ENCODE measurements at places on chromosomes 5 and 9. TPM values are rescaled to one million over a fixed set of nuclear protein-coding genes. Genes with fewer than 3 reads are reported as not detected.

DNA sequence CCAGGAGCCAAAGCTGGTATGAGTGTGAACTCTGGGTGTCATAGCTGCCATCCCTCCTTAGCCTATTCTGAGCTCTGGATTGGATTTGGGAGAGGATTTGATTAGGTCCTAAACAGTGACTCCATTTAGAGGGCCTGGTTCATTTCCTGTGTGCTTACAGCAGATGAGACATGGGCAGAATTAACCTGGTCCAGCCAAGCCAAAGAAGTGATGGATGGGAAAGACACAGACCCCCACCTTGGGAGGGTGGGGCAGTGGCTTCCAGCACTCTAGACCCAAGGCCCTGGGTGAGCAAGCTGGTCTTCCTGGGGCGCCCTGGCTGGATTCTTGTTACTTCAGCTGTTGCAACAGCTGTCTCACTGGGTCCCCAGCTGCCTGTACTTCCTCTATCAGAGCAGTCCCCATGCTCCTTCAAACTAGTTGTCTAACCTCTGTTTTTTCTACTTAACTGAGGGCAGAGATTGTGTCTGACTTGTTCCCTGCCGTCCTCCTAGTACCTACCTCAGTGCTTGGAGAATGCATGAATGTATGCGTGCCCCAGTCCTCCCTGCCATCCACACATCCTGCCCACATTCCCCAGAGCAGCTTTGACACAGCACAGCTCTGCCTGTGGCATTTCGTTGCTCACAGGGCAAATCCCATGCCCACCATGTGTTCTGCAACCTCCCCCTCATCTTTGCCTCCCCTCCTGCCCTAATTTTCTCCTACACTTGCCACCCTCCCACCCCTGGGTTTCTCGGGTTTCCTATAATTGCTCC is 115.9 kb downstream of the RGS3 start:
- DNase-seq, result no peak

- DNase-seq, result no peak
These were observed 245.4 kb upstream of the FBXL7 start for GRCh38 chr5:15254607-15255006.

The SHISAL2B gene
- total RNA-seq, result 0.55 TPM

The PCDHGA7 gene
- 0.32 TPM for total RNA-seq

The ENTPD2 gene
- not detected for total RNA-seq

DNA sequence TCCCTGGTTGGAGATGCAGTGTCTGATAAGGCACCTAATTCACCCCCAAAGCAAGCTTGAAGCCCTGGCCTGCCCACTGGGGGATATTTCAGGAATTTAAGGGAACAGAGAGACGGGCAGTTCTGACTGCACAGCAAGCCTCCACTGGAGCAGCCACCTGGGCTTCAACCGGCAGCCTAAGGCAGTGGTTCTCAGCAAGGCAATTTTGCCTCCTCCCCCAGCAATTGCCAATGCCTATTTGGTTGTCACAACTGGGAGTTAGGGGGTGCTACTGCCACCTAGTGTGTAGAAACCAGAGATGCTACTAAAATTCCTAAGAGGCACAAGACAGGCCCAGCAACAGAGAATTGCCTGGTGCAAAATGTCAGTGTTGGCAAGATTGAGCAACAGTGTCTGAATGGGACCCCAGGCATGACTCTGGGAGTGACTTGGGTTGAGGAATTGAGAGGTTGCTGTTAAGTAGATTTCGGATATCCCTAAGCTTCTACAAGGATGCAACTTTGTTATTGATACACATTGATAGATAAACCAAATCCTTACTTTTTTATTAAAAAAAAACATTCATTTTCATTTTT is 58.7 kb upstream of the CTSL start:
- no peak for DNase-seq

The SLCO6A1 gene
- 4.4 TPM for total RNA-seq

GRCh38 chr5:17991775-17992174 is 357.5 kb downstream of the TAF11L14 start:
- no peak for DNase-seq

DNA sequence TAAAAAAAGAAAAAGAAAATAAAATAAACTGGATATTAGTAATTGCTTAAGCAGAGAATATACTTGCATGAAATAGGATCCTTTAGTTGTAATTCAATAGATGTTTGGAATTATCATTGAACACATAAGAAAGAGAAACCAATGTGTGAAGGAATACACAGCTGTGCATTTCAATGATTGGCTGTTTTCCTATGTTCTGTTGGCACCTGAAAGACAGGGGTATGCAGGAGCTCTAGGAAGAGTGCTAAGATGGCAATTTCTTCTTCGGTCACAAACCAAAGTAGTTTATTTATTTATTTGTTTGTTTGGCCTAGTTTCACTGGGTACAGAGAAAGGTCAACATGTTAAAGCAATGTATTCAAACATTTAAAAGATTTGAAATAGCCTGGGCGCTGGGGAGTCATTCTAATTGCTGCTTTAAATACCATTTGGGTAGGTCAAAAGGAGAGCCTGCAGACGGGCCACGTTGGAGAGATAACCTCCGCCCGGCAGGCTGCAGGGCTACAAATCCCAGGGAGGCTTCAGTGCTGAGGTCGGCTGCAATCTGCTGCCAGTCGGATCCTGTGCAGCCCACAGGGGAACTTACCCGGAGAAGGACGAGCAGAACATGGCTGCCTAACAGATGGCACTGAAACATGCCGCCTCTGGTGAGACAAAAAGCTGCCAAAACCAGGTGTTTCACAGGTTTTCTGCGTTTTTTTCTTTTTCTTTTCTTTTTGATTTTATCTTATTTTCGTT is 154.2 kb upstream of the TYRP1 start:
- no peak for DNase-seq

DNA sequence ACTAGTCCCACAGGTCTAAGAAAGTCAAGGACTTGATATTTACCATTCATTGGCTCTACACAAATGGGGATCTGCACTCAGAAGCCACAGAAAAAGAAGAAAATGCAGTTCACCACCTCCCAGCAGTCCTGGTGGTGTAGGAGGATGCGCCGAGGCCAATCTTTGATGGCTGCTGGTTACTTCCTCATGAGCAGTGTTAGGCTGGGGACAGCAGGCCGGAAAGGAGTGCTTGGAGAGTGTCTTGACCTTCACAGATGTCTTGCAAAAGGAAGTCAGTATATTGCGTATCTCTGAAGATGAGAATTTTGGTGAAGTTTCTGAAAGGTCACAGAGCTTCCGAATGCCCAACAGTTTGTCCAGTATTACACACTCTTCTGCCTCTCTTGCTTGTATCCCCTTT is 597.0 kb downstream of the EBF1 start:
- DNase-seq, result no peak

DNA sequence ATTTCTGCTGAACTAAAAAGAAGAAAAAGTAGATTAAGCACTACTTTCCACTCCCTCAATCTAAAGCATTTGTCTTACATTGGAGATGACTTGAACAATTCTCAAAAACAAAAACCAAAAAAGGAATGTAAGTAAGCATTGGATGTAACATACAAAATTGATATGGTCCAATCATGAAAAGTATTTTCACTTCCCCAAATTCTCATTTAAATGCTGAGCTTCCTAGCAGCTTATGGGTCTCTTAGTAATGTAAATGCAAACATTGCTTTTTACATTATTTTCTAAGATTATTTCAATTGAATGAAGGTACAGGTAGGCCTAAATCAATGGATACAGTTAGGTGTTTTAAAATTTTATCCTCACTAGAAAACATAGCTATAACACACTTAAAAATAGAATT is 20.0 kb downstream of the ANKH start:
- DNase-seq, result no peak

GRCh38 chr9:121353241-121354061 is 16.6 kb downstream of the STOM start:
- DNase-seq, result no peak

GRCh38 chr5:179265514-179266290 is 79.6 kb downstream of the ADAMTS2 start:
- DNase-seq, result no peak

GRCh38 chr9:12934545-12935272 is 159.9 kb downstream of the LURAP1L start:
- DNase-seq, result no peak

DNA sequence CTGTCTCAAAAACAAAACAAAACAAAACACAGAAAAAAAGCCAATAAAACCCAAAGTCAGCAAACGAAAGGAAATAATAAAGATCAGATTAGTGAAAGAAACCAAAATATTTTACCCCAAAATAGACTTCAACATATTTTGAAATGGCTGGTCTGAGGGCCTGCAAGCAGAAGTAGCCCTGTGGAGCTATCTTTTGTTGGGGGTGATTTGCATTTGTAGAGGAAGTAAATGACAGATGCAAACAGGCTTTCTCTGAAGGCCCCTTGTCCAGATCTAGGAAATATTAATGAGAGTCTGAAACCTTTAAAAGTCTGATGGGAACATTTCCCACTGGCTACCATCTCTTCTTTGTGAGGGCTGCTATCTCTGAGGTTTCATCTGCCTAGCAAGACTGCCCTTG is 74.0 kb downstream of the GCNT4 start:
- no peak for DNase-seq

DNA sequence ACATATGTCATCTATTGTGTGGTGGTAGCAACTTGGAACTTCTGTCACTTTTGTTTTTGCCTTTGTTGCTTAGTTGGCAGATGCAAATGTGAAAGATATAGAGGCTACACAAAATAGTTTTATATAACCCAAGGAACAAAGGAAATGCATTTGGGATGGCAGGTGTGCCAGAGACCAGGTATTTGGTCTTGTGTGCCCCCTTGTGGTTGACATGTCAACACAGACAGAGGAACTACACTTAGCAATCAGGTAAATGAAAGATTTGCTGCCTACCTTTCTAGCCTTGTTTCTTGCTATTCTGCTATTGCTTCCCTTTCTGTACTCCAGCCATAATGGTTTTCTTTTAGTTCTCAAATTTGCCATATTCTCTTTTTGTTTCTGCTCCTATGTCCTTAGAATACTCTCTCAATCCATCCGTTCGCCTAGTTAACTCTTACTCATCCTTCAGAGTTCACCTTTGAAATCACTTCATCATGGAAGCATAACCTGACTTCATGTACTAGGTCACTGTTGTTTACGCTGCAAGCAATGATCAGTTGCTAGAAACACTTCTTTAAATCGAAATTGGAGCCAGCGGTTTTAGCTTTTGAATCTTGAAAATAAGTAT is 119.5 kb downstream of the TRPM3 start:
- DNase-seq, result no peak

- DNase-seq, result no peak
These were observed 632.5 kb downstream of the ISL1 start for GRCh38 chr5:52015760-52016159.

DNA sequence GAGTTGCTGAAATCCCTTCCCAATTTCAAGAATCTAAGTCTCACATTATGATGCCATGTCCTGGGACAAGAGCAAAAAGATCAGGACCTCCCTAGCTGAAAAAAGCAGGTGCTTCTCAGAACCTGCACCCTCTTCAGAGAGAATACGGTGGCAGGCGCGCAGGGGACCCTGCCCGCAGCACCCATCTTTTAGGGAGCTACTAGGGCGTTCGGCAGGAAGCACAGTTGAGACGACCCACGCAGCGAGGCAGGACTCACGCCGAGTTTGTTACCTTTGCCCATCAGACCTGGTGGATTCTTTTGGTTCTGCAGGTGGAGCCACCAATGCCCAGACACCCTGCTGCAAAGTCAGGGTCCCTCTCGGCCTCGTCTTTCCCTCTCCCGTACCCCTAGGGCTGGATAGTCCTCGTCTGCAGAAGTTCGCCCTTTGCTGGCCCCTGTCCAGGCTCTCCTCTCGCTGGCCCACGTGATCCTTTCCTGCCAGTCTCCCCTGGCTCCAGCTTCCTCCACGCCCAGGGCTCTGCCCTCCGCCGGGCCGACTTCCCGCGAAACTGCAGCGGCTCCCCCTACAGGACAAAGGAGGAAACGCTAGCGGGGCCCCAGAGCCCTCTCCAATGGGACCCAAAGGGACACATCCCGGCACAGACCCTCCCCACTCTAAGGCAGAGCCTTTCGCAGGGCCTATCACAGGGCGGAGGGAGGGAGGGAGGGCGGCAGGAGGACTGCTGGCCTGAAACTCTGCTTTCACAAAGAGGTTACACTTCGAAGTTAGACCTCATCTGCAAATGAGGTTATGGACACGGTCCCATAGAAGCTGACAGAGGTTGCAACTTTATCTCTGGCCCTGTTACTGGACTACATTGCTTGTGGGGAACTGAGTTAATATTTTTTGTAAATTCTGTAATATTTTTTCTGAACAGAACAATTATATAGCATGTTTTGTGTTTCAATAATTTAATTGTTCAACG is 28.8 kb downstream of the TMEM174 start:
- DNase-seq, result peak; percentile 80

The ACSL6 gene
- total RNA-seq, result 1.7 TPM
